Activated CD4-positive, alpha-beta memory T cell treated with anti-CD3 and anti-CD28 coated beads, Interleukin-2, amount 10 ng/mL, durations not matched to agents 7 days and 5 days (primary cell): ENCODE measurements at places on chromosomes 3 and 15.

DNA sequence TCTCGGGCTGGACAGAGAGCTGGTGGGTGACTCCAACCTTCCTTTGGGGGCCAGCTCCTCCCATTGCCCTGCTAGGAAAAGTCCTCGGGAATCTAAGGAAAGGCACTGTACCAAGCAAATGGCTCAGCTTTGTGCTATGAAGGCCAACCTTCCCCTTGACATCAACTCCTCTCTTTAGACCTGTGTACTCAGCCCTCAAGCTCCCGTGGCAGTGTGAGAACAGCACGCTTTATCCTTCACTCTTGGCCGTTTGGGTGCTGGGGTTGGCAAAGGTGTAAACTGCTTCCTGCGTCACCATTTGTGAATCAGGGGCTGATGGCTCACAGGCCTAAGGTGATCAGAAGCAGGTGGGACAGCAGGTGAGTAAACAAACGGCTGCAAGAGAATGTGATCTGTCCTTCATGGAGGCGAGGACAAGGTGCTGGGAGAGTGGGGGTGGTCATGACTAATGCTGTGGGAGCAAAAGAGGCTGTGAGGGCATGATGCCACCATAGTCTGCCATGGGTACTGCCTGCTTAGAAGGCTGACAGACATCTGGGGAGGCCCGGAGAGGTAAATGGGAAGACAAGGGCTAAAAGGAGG lies 165.2 kb upstream of the TPM1 start:
- no peak for DNase-seq

- DNase-seq = no peak
Measured at GRCh38 chr3:196141866-196142201, 59.9 kb upstream of the TFRC start.

DNA sequence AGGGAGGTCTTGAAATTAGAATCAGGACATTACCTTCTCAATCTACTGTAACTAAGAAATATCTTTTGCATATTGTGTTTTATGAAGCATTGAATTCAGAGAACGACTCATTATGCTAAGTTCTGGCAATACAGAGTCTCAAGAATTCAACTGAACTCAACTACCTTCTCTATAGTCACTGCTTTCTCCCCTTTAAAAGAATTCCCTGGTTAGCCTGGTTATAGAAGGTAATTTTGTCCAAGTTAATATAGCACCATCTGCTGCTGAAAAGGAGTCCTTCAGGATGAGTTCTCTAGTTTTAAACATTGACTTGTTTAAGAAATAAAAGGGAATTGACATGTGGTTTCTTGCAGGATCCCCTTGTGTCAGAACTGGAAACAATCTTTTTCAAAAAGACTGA lies 60.2 kb downstream of the IL16 start:
- no peak for DNase-seq

- DNase-seq = no peak
Measured at GRCh38 chr3:46146548-46146947, 61.6 kb downstream of the CCR1 start.

DNA sequence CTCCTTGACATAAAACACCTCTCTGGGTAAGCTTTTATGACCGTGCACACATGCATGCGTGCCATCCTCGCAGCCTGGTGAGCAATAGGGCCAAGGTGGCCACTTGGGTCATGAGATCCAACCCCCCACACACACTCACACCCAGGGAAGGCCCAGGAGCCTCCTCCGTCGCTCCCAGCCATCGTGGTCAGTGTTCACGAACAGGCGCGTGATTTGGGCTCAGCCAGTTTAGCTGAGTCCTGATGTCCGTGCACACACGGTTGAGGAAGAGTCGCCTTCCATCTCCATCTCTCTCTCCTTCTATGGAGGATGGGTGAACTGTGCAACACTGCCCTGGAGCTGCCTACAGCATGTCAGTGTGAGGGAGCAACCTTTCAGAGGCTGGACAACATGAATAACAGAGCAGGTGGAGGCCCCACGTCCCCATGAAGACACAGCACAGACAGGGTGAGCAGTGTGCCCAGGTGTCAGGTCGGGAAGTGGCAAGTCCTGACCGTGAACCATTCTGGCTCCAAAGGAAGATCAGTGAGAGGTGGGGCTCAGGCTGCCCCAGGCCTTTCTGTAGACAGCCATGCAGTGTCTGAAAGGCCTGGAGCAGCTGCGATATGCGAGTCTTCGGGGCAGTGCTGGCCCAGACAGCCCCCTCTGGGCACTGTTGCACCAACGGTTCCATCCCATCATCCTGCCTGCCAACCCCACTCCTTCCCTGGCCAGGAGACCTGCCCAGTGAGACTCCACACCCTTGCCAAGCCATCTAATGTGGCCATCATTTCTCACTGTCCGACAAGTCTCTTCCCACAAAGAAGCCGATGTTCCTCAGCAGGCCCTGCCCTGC lies 253.4 kb downstream of the OCA2 start:
- DNase-seq = no peak

GRCh38 chr3:175932586-175932985 lies 1073.5 kb downstream of the NAALADL2 start:
- no peak for DNase-seq

DNA sequence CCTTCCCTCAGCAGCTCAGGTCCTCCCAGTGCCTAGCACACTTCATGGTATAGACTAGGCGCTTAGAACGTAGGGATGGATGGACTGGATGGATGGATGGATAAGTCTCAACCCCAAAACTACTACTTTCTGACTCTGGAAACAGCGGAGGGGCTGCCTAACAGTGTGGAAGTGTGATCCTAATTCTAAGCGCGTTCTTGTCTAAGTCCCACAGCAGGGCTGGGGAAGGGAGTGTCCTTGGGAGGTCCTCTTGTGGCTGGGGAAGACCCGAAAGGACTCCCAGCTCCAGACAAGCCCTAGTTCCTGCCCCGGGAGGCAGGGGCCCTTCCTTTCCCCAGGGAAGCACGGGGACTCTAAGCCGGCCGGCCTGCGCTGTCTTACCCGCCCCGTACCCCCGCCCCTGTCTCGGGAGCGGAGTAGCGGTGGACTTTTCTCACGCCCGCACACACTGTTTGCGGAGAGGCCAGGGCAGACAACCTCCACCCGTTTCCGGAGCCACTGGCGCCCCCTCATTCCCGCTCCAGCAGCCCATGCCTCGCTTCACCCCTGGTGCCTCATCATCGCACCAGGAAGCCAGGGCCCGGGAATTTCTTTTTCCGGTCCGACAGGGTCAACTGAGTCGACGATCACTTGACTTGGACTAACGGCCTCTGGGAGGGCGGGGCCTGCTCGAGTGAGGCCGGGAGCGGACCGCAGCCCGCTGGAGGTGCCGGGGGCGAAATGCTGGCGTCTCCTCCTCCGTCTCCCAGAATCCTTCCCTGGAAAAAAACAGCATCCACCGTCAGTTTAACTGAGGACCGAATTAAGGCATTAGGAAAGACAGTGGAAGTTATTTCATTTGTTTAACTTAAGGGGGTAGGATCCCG lies 133.3 kb downstream of the TBC1D2B start:
- peak; percentile 66 for DNase-seq

GRCh38 chr15:90067181-90067952 lies 34.9 kb downstream of the IDH2 start:
- DNase-seq = no peak

- no peak for DNase-seq
Measured at GRCh38 chr3:24086617-24087404, 141.7 kb downstream of the NR1D2 start.

GRCh38 chr15:96107916-96108315 lies 222.6 kb upstream of the NR2F2 start:
- DNase-seq = no peak

- DNase-seq = no peak
Measured at GRCh38 chr15:65071381-65071811, 3.6 kb upstream of the RASL12 start.

- peak; percentile 70 for DNase-seq
Measured at GRCh38 chr3:69085833-69086722, 1.3 kb downstream of the ARL6IP5 start.

DNA sequence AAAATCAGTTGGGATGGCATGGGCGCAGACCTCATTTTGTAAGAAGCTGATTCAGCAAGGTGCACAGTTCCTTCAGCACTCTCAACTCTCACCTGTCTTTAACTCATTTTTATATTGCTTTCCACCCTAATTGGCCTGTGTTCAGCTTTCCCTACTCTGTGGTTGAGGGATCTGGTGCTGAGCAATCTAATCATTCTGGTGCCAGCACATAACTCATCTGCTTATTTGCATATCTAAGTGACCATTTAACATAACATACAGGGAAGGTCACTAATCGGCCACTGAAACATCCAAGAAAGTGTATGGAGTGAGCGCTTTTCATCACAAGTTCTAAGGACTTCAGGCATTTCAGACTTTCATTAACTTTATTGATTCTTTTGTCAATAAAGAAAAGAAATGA lies 303.4 kb upstream of the ROPN1 start:
- DNase-seq = no peak

DNA sequence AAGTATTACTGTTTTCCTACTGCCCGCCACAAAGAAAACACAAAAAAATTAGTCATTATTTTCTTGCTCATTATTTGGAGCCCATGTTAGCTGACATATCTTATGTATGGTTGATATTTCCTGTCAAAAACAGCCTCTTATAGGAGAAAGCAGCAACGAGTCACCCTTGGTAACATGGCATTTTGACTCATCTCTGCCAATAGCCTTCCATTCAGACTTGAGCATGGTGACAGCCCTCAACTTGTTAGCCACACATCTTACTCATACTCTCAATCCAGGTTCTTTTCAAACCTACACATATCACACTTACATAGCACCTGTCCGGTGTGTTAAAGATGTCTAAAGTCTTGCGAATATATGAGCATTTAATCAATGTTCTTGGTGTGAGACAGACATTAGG lies 109.4 kb upstream of the SAMMSON start:
- no peak for DNase-seq

GRCh38 chr3:122102191-122102935 lies 47.2 kb downstream of the CD86 start:
- peak; percentile 56 for DNase-seq

GRCh38 chr3:122403489-122403888 lies 12.4 kb downstream of the WDR5B start:
- no peak for DNase-seq

DNA sequence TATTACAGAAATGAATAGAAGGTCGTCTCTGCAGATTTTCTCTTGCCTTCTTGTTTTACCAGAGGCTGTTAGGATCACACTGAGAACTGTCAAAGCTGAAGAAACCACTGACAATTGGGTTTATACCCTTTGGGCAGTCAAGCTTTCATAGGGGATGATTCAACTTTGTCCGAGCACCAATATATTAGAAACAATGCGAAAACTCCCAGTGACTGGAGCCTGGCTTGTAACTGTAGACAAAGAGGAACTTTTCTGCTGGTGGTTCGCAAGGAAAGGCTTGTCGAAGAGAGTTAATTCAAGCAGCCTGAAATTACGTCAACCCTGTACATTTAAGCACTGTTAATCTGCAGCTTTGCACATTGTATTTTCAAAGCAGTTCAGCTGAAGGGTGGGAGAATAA lies 193.2 kb upstream of the ZNF385D start:
- no peak for DNase-seq

- DNase-seq = no peak
Measured at GRCh38 chr15:71149646-71150557, 34.6 kb downstream of the THSD4 start.

DNA sequence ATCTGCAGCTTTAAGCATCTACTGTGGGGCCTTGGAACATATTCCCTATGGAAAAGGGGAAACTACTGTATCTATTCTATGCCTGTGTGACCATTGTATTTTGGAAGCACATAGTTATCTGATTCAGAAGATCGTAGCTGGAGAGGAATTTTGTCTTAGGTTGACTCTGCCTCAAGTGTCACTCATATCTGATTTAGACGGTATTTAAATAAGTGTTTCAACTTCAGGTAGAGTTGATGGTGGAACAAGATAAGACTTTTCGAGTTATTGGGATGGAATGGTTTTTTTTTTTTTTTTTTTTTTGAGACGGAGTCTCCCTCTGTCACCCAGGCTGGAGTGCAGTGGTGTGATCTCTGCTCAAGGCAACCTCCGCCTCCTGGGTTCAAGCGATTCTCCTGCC lies 8.9 kb upstream of the DENND6A start:
- DNase-seq = no peak

DNA sequence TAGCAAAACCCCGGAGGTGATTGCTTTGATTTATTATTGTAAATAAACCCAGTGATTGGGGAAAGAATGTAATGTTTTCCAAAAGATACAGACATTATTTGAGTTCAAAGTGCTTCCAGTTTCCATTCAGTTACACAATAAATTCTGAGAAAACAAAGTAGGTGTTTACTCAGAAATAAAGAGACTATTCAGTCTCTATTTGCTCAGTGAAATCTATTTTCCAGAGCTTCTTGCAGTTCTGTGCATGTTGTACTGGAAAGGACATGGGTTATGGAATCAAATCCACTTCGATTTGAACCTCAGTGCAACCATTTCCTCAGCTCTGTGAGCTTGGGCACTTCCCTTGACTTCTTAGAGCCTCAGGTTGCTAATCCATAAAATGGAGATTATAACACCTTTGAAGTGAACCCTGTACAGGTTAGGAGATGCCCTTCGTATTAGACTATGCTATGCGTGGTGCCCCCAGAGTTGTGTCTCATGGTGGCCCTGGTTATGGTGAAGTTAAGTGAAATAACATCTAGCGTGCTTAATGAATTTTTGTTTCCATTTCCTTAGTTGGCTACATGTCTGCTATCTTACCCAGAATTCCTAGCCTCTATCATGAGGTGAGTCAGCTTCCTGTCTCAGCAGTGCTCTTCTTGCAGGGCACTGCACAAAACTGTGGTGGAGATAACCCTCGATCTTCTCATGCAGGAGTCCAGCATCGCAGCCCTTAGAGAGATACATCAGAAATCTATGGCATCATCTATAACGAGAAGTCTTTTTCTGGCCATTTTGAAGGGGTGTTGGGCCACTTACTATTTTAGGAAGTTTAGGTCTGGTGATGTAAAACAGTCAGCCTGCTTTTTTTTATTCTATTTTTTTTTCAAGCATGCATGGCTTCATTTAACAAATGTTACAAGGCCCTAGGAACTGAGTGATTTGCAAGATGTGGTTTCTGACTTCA lies 97.7 kb downstream of the RPL39L start:
- peak; percentile 74 for DNase-seq

DNA sequence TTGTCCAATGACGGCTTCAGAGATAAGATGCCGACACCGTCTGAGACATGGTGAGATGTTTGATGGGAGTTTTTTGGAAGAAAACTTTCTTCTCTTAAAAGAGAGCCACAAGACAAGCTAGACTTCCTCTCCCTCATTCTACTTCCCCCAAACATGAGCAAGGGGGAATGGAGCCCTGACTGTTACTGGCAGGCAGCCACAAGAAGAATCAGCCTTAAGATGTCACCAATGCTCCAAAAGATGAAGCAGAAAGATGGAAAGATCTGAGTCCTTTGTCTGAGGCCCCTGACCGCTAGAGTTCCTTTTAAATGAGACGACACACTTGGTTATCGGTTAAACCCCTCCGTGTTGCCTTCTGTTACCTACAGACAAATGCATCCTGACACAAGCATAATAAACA lies 108.7 kb downstream of the ST8SIA2 start:
- no peak for DNase-seq

GRCh38 chr3:148077965-148078364 lies 619.7 kb upstream of the AGTR1 start:
- no peak for DNase-seq

GRCh38 chr15:68552773-68553172 lies 26.0 kb upstream of the CORO2B start:
- no peak for DNase-seq

GRCh38 chr15:100476805-100477204 lies 51.9 kb downstream of the CERS3 start:
- DNase-seq = no peak
